ENCODE measurements at places on chromosomes 3 and 15. TPM values are rescaled to one million over a fixed set of nuclear protein-coding genes. Genes with fewer than 3 reads are reported as not detected.

The RTP4 gene
- total RNA-seq: 2.8 TPM

The HRG gene
- total RNA-seq: not detected

The ROBO2 gene
- total RNA-seq: 1.2 TPM

The PLSCR2 gene
- total RNA-seq: not detected

The COX17 gene
- total RNA-seq: 17.0 TPM

The GPR149 gene
- total RNA-seq: not detected

The UROC1 gene
- not detected for total RNA-seq

The ZKSCAN7 gene
- 5.0 TPM for total RNA-seq

The SI gene
- total RNA-seq: not detected

The CGNL1 gene
- total RNA-seq: 11.0 TPM

The MME gene
- total RNA-seq: 50.4 TPM

The ROPN1B gene
- not detected for total RNA-seq

The PEAK1 gene
- total RNA-seq: 98.2 TPM

The PLA2G4F gene
- total RNA-seq: not detected

The WDR93 gene
- 0.49 TPM for total RNA-seq

The ANAPC13 gene
- total RNA-seq: 123 TPM

The LIPH gene
- 0.36 TPM for total RNA-seq

The ZNF80 gene
- not detected for total RNA-seq

The LRRC2 gene
- 10.1 TPM for total RNA-seq

The C3orf70 gene
- total RNA-seq: 1.1 TPM

The HIGD2B gene
- not detected for total RNA-seq

The CTXND1 gene
- not detected for total RNA-seq

The ATP13A5 gene
- total RNA-seq: not detected

The KBTBD13 gene
- total RNA-seq: not detected

The STAC gene
- total RNA-seq: 2.1 TPM

The IMPG2 gene
- total RNA-seq: 0.65 TPM

The ZFAND6 gene
- total RNA-seq: 125 TPM

The ATP8B4 gene
- 0.99 TPM for total RNA-seq

The CPA3 gene
- total RNA-seq: 0.18 TPM

The CLDN11 gene
- total RNA-seq: 661 TPM

The DBR1 gene
- 17.5 TPM for total RNA-seq

The CHRM5 gene
- total RNA-seq: not detected

The TUSC2 gene
- total RNA-seq: 15.5 TPM

The CCR3 gene
- not detected for total RNA-seq

The GNB4 gene
- 50.5 TPM for total RNA-seq

The LNP1 gene
- 11.0 TPM for total RNA-seq

The CHRD gene
- 4.6 TPM for total RNA-seq

The TMC3 gene
- under 0.01 TPM for total RNA-seq

The CHCHD6 gene
- 13.4 TPM for total RNA-seq

The EIF5A2 gene
- 22.3 TPM for total RNA-seq

The SLC22A14 gene
- not detected for total RNA-seq

The ABHD17C gene
- 5.6 TPM for total RNA-seq

The SNRPA1 gene
- total RNA-seq: 26.2 TPM

The IMP3 gene
- total RNA-seq: 81.7 TPM

The TRIM42 gene
- total RNA-seq: not detected

The CCDC13 gene
- 8.6 TPM for total RNA-seq

The SLC24A5 gene
- not detected for total RNA-seq

The SPTBN5 gene
- total RNA-seq: 0.57 TPM

The ECE2 gene
- not detected for total RNA-seq

All from fibroblast of the aortic adventitia (primary cell).